T-cell (primary cell): ENCODE measurements at places on chromosomes 11 and 22.

DNA sequence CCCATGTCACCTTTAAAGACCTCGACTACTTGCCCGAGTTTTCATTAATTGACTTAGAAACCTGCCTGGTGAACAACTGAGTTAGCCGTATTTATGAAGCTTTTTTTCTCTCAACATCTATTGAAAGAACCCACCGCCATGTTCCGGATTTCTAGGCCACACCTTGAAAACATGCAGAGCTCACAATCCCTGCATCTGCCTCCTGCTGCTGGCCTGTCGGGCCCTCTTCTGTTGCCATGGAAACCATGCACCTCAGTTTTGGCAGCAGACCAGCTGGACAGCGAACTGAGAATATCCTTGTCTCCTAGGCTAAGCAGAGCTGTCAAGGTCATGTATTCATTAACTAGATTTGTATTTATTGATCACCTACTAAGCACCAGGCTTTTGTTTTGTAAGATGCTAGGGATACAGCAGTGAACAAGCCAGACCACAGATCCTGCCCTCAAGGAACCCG, 4.3 kb upstream of the PATZ1 start:
- H3K4me1 ChIP-seq = peaks cover 2% of the 10 kb centered on the region
- H3K27ac ChIP-seq = no peak overlapping the region
- no peak for DNase-seq
- H3K36me3 ChIP-seq = no peaks in the 10 kb centered on the region

- H3K27ac ChIP-seq = no peak overlapping the region
- no peaks in the 10 kb centered on the region for H3K4me1 ChIP-seq
- no peak overlapping the region for H3K4me3 ChIP-seq
- H3K36me3 ChIP-seq = no peaks in the 10 kb centered on the region
- DNase-seq = no peak
These were observed 47.5 kb upstream of the POU2AF1 start for GRCh38 chr11:111426617-111427016.

GRCh38 chr22:45422237-45422983, 8.9 kb downstream of the RIBC2 start:
- no peak overlapping the region for H3K4me3 ChIP-seq
- no peak for DNase-seq
- no peaks in the 10 kb centered on the region for H3K36me3 ChIP-seq
- H3K27ac ChIP-seq = no peak overlapping the region
- H3K27me3 ChIP-seq = no peaks in the 10 kb centered on the region
- H3K4me1 ChIP-seq = no peaks in the 10 kb centered on the region

DNA sequence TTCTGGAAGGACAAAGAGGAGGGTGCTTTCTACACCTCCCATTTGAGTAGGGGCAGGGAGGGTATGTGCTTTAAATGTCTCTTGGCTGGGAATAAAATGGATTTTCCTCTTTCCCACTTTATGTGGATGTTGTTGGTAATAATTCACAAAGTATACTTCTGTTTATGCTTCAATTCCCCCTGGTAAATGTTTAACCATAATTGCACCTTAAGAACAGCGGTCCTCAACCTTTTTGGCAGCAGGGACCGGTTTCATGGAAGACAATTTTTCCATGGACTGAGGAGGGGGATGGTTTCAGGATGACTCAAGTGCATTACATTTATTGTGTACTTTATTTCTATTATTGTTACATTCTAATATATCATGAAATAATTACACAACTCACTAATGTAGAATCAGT, 4.0 kb upstream of the TP53AIP1 start:
- no peak for DNase-seq
- H3K27me3 ChIP-seq = peaks cover 10% of the 10 kb centered on the region
- H3K36me3 ChIP-seq = no peaks in the 10 kb centered on the region
- no peaks in the 10 kb centered on the region for H3K4me1 ChIP-seq

GRCh38 chr11:61587951-61588727, 7.3 kb upstream of the SYT7 start:
- no peak for DNase-seq
- H3K36me3 ChIP-seq = no peaks in the 10 kb centered on the region
- H3K27ac ChIP-seq = no peak overlapping the region
- peaks cover 2% of the 10 kb centered on the region for H3K27me3 ChIP-seq

- H3K4me3 ChIP-seq = no peak overlapping the region
- DNase-seq = peak; percentile 23
- H3K4me1 ChIP-seq = no peaks in the 10 kb centered on the region
- H3K27me3 ChIP-seq = no peaks in the 10 kb centered on the region
These were observed 7.6 kb downstream of the SLC29A2 start for GRCh38 chr11:66363805-66364535.

GRCh38 chr22:49417833-49418232, 409.8 kb downstream of the BRD1 start:
- no peaks in the 10 kb centered on the region for H3K27me3 ChIP-seq
- no peaks in the 10 kb centered on the region for H3K4me1 ChIP-seq
- no peak for DNase-seq
- no peak overlapping the region for H3K27ac ChIP-seq
- H3K4me3 ChIP-seq = no peak overlapping the region
- no peaks in the 10 kb centered on the region for H3K36me3 ChIP-seq

DNA sequence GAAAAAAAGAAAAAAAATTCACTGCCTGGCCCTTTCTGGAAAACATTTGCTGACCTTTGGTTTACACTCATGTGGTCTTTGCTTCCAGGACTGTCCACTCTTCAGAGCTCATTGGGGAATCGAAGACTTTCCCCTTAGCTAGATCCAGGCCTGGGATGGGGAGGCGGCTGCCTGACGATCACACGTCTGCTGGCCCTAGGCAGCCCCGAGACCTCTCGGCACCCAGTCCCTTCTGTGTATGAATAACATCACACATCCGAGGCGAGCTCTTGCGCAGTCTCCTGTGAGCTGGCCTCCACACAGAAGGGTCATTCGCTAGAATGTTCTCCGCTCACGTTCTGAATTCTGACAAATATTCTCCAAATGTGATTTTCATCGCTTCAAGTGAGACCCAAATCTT, 25.7 kb upstream of the GAL start:
- no peak for DNase-seq
- peaks cover 61% of the 10 kb centered on the region for H3K27me3 ChIP-seq
- H3K4me3 ChIP-seq = no peak overlapping the region
